HAP-1 (cell line): ENCODE measurements at places on chromosomes 11 and 22.

DNA sequence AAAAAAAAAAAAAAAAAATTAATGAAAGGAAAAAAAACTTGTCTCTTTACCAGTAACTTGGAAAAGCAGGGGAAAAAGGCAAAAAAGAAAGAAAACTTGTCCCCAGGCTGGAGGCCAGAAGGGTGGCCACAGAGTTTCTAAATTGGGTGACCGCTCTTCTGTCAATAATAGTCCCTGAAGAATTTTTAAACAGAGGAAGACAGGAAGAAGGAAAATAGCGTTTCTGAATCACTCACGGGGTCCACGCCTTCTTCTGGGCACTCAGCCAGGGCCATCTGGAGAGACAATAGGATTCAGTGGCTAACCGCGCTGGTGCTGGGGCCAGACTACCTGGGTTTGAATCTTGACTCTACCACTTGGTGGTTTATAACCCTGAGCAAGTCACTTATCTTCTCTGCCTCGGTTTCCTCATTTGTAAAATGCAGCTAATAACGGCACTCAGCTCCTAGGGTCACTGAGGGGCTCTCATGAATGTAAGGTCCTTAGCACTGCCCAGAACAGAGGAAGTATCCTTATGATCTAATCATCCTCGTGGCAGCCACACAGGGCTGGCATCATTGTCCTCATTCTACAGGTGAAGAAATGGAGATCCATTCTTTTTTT, 7.0 kb downstream of the C11orf86 start:
- peak; percentile 85 for DNase-seq

- no peak for DNase-seq
These were observed 9.2 kb upstream of the MICALL1 start for GRCh38 chr22:37896939-37897338.

GRCh38 chr22:46364341-46365165, 29.0 kb downstream of the TRMU start:
- no peak for DNase-seq

GRCh38 chr11:102468616-102469195, 16.1 kb upstream of the TMEM123 start:
- no peak for DNase-seq

DNA sequence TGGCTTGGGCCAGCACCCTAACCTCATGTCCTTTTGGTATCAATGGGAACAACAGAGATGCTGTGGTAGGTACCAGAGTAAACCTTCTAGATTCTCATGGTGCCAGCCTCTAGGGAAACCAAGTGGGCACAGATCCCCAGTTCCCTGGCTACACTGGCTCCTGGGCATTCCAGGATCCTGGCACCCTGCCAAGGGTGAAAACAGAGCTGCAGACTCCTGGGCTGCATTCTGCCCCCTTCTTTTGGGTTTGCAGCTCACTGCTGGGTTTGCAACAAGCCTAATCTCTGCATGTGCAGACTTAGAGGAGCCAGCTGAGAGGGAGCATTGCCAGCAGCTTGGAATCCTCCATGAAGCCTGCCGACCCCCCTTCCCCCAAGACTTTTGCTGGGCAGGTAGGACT, 30.6 kb downstream of the PRDM11 start:
- DNase-seq = no peak

DNA sequence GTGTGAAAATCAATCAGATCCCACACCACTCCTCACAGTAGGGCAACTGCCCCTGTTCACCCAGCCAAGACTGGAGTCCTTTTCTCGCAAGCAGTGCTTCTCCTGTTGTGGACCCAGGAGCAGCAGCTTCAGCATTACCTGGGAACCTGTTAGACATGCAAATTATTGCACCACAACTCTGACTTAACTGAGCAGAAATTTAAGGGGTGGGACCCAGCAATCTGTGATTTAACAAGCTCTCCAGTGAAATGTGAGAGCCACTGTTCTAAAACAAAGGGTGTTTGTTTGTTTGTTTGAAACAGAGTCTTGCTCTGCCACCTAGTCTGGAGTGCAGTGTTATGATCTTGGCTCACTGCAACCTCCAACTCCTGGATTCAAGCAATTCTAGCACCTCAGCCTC, 591.4 kb downstream of the SOX6 start:
- DNase-seq = no peak

DNA sequence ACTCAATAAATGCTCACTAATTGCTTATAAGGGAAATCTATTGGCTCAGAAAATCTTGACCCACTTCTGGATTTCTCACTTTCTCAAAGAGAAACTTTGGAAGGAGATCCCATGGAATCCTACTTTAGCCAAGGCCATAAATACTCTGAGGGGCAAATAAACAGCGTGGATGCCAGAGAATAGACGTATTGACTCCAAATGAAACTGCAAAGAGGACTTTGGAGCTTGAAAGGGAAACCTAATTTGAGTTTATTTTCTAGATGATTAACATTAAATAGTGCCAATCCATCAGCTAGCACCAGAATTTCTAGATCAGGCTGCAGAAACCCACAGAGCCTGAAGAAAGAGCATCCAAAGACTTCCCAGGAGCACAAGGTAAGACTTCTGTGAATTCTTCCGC, at the start of gene MS4A18:
Gene MS4A18, plus strand, starts transcription at position 301 of the 400 bp plus-strand sequence.
- no peak for DNase-seq

GRCh38 chr11:68381716-68382115, 69.3 kb downstream of the LRP5 start:
- no peak for DNase-seq

GRCh38 chr11:2139123-2139521, at the start of gene IGF2:
TSS of gene IGF2 (minus strand) at chr11:2139389. CDS start at chr11:2135523, 3,866 bp downstream.
- no peak for DNase-seq

- DNase-seq = no peak
These were observed 313.5 kb downstream of the BLID start for GRCh38 chr11:121802542-121802941.

GRCh38 chr11:91902312-91902711, 322.3 kb upstream of the FAT3 start:
- no peak for DNase-seq

DNA sequence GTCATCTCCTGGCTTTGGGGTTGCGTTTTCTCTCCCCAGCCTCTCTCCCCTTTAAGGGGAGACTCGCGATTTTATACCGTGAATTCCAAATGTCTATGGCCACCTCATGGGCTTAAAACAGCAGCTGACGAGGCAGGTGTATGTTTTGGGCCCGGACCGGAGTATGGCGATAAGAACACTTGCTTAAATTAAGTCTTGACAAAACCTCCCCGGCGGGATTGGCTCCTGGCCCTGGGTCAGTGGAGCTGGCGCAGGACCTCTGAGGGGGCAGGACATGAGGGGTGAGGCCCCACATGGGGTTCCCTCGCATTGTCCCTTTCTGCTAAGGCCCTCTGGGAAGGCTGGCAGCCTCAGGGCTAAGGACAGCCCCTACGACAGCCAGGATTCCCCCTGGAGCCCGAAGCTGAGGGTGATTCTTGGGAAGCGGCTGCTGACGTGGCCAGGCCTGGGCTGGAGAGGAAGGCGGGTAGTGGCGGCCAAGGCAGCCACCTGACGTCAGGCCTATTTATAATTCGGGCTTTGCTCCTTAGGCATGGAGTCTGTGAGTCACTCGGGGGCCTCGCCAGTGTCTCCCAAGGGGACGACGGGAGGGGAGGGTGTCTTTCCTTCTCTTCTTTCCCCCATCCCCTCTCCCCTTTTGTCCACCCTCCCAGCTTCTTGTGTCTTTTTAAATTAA, 12.7 kb downstream of the MYO18B start:
- DNase-seq = no peak

GRCh38 chr11:76902121-76903014, 41.6 kb downstream of the ACER3 start:
- peak; percentile 65 for DNase-seq

DNA sequence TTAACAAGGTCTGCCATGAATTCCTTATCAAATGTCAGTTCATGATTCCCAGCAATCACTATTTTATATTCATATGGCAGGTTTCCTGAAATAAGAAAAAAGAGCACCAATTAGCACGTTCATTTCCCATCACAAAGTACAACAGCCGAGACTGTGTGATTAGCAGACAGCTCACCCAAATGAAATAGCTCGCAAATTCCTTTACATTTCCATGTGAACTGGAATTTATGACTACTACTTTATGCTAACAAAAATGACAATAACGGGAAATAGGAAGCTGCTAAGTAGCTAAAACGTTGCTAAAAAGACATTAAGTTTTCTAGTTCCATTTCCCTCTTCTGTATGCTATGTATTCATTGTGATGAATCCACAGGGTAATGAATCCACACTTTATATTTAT, 90.7 kb downstream of the MPPED2 start:
- no peak for DNase-seq
